ENCODE measurements at places on chromosomes 11 and 22. TPM values are rescaled to one million over a fixed set of nuclear protein-coding genes. Genes with fewer than 3 reads are reported as not detected.

DNA sequence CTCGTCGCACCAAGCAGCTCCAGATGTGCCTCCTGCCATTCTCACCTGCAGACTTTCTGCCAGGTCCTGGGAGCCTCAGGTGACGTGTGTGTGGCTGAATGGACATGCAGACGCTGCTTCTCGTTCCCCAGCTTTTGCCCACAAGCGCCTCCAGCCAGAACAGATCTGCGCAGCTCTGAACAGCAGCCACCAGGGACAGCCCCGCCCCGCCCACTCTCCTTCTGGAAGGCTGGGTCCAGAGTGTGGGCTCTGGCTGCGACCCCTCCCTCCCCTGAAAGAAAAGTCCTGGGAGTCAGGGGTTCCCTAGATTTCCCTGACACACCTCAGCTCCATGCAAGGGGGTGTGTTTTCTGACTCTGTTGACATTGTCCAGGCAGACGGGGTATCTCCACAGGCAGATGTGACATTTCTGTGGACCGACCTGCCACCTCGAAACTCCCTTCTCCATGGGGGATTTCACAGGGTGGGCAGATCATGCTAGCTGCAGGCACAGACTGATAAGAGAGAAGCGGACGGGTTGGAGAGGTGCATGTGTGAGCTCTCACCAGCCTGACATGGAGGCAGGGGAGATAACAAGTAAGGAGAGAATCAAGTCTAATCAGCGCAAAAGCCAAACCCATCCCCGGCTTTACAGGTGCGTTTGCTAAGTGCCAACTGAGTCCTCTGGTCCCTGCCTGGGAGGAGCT, 19.8 kb downstream of the SLCO2B1 start:
- no peak for DNase-seq

DNA sequence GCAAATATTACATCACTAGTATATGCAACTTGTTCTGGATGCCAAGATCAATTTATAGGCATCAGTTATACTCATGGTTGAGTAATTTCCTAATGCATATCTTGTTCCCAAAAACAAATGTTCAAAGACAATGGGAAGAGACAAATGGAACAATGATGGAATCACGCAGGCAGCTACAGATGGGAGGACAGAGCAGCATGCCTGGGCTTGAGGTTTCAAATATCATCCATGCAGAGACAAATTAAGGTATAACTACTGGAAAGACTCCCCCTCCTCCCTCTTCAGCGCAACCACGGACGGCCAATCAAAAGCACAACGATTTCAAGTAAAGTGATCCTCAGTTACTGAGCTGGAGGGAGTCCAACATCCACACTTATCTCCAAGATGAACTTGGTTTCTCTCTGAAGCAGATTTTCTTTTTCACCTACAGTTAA, 106.8 kb downstream of the CCDC83 start:
- DNase-seq = no peak

DNA sequence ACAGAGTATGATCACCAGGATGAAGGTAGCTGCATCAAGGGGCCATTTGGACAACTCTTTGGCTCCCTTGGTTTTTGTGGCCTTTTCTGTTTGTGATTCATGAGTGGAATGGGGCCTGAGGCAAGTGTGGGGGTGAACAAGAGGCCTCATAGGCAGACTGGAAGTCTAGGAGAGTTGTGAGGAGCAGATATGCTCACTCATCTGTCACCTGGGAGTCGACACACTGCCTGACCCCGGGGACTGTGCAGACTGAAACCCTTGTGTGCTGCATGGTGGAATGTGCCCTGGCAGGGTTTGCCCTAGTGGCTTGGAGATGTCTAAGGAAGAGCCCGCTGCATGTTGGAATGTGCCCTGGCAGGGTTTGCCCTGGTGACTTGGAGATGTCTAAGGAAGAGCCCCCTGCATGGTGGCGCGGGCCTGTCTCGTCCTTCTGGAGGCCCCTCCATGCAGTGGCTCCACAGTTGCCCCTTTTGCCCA, 60.0 kb downstream of the MED15 start:
- DNase-seq = no peak

DNA sequence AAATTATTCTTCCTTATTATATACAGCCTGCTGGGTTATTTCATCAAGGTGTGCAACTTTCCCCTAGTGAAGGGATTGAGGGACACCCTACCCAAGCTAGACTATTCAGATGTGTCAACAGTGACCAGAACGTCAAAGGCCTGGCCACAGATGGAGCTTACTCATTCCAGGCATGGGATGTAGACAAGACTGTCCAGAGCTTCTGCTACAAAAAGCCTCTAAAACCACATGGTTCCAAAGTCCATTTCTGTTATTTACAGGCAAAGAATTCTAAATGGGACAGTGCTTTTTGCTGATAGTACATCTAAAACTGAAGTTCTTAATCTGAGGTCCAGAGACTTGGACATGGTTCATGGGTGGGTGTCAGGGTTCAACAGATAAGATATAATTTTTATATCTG, 9.7 kb upstream of the SMCO4 start:
- DNase-seq = no peak

Gene CCDC87
- 0.37 TPM for total RNA-seq
